ENCODE measurements at places on chromosomes 2 and 18. TPM values are rescaled to one million over a fixed set of nuclear protein-coding genes. Genes with fewer than 3 reads are reported as not detected.

- no peak overlapping the region for H3K27ac ChIP-seq
- H3K4me1 ChIP-seq: peaks cover 8% of the 10 kb centered on the region
- no peak overlapping the region for H3K4me3 ChIP-seq
- H3K36me3 ChIP-seq: no peaks in the 10 kb centered on the region
Measured at GRCh38 chr2:53235836-53236582, 531.6 kb upstream of the CHAC2 start.

GRCh38 chr2:133919285-133919684, 334.6 kb upstream of the MGAT5 start:
- H3K4me3 ChIP-seq: no peak overlapping the region
- H3K4me1 ChIP-seq: no peaks in the 10 kb centered on the region

- no peaks in the 10 kb centered on the region for H3K27me3 ChIP-seq
- no peaks in the 10 kb centered on the region for H3K4me1 ChIP-seq
- no peaks in the 10 kb centered on the region for H3K36me3 ChIP-seq
- no peak overlapping the region for H3K27ac ChIP-seq
Measured at GRCh38 chr2:3661149-3661660, 3.2 kb downstream of the ALLC start.

GRCh38 chr2:210606001-210606400, 49.6 kb downstream of the CPS1 start:
- no peaks in the 10 kb centered on the region for H3K36me3 ChIP-seq
- no peak overlapping the region for H3K4me3 ChIP-seq
- H3K27ac ChIP-seq: no peak overlapping the region
- H3K27me3 ChIP-seq: no peaks in the 10 kb centered on the region

DNA sequence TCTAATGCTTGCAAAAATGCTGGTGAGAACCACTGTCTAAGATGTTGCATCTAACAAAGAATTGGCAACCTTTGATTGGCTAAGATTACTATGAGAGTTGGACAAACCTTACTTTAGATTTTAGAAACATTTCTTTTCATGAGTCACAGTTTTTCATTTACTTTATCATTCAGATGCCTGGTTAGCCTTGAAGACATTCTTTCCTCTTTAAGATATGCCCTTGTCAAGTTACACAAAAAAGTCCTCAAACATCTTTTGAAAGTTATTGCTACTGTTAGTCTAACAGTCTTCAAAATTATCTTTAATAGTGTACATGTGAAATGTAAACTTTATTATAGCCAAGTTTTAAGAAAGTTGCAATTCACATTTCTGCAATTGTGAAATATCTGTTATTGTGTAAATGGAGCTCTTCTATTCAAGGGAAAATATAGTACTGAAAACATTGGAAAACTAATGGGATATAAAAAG, 276.3 kb downstream of the RND3 start:
- H3K36me3 ChIP-seq: no peaks in the 10 kb centered on the region
- H3K4me3 ChIP-seq: no peak overlapping the region
- H3K4me1 ChIP-seq: no peaks in the 10 kb centered on the region
- no peak for DNase-seq
- no peaks in the 10 kb centered on the region for H3K27me3 ChIP-seq

- H3K27ac ChIP-seq: peak overlapping the region; percentile 31
- H3K36me3 ChIP-seq: no peaks in the 10 kb centered on the region
- peaks cover 13% of the 10 kb centered on the region for H3K27me3 ChIP-seq
- DNase-seq: peak; percentile 40
- H3K4me1 ChIP-seq: peaks cover 5% of the 10 kb centered on the region
Measured at GRCh38 chr2:205814039-205814364, 131.7 kb downstream of the NRP2 start.

GRCh38 chr2:185402474-185402873, 336.1 kb upstream of the FSIP2 start:
- no peaks in the 10 kb centered on the region for H3K36me3 ChIP-seq
- no peak overlapping the region for H3K27ac ChIP-seq
- no peaks in the 10 kb centered on the region for H3K4me1 ChIP-seq
- DNase-seq: no peak
- H3K27me3 ChIP-seq: no peaks in the 10 kb centered on the region
- H3K4me3 ChIP-seq: no peak overlapping the region

- no peak for DNase-seq
- H3K27ac ChIP-seq: no peak overlapping the region
- H3K4me3 ChIP-seq: no peak overlapping the region
- H3K36me3 ChIP-seq: no peaks in the 10 kb centered on the region
- H3K4me1 ChIP-seq: no peaks in the 10 kb centered on the region
Measured at GRCh38 chr2:149315461-149315860, 14.9 kb upstream of the LYPD6 start.

- peaks cover 6% of the 10 kb centered on the region for H3K4me1 ChIP-seq
- no peaks in the 10 kb centered on the region for H3K36me3 ChIP-seq
- no peaks in the 10 kb centered on the region for H3K27me3 ChIP-seq
- no peak overlapping the region for H3K27ac ChIP-seq
Measured at GRCh38 chr2:237201461-237202287, 116.0 kb downstream of the COPS8 start.

GRCh38 chr2:213122725-213123124, 28.7 kb downstream of the IKZF2 start:
- H3K4me3 ChIP-seq: no peak overlapping the region
- H3K36me3 ChIP-seq: no peaks in the 10 kb centered on the region
- H3K27ac ChIP-seq: no peak overlapping the region
- no peak for DNase-seq
- H3K4me1 ChIP-seq: no peaks in the 10 kb centered on the region
- no peaks in the 10 kb centered on the region for H3K27me3 ChIP-seq

- H3K36me3 ChIP-seq: no peaks in the 10 kb centered on the region
- no peaks in the 10 kb centered on the region for H3K27me3 ChIP-seq
- peak overlapping the region; percentile 97 for H3K4me3 ChIP-seq
- no peak for DNase-seq
- peaks cover 20% of the 10 kb centered on the region for H3K4me1 ChIP-seq
Measured at GRCh38 chr18:12991821-12992179, 638 bp downstream of the CEP192 start.

DNA sequence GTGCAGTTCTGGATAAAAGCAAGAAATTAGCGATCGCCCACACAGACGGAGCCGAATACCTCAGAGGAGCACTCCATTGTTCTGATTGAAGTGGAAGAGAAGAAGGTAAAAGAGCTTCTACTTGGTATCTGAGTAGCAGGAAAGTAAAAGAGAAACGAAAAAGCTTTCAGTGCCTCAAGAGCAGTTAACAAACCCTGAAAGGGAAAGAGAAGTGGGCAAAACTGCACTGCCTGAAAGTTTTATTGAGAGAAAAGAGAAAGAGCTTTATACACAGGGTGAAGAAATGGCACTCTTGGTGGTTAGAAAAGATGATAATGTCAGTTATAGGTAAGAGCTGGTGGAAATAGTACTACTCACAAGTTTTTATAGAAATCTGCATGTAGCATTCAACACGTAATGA, 192.8 kb downstream of the CDCA7 start:
- no peak overlapping the region for H3K27ac ChIP-seq
- peaks cover 3% of the 10 kb centered on the region for H3K27me3 ChIP-seq
- H3K36me3 ChIP-seq: no peaks in the 10 kb centered on the region
- no peak overlapping the region for H3K4me3 ChIP-seq
- DNase-seq: no peak

The DCAF17 gene
- total RNA-seq: 14.9 TPM

The COL6A3 gene
- not detected for total RNA-seq

The RESP18 gene
- total RNA-seq: not detected

The CEP68 gene
- 21.4 TPM for total RNA-seq
